ENCODE measurements at places on chromosomes 1 and 21.

DNA sequence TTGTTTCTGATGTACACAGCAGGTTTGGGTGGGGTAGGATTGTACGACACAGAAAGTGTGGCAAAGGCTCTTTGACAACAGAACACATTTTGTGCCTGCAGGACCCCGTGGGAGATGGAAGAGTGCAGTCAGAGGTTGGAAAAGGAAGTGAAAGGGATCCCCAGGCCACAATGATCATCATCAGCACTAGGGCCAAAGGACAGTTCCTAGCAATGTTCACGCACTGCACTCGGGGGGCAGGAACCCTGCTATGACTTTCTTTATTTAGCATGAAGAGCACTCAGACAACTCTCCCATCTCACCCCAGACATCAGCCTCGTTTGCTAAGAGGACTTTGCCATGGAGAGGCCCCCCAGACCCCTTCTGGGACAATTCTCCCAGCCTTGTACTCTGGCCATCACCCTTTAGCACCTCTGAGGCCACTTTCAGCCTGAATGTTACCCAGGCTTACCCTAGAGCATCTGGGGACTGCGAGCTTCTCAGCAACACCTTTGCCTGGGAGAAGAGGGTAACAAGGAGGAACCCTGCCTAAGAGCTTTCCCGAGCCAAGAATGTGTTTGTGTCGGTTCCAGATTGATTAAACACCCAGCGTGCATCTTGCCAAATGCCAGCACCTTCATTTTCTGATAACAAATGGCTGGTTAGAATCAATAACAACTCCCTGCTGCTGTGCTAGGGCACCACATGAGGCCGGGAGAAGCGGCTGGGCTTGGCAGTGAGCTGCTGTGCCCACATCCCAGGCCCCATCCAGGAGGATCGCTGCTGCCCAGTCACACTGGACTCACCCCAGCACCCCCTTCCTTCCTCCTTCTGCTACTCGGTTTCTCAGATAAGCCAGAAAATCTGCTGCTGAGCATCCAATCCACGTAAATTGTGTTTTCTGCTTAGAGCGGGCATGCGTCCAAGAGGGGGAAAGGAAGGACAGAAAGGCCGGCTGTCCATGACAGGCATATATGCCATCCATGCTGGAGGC is 633.1 kb downstream of the AJAP1 start:
- DNase-seq, result no peak

- DNase-seq, result no peak
Measured at GRCh38 chr1:226201029-226201593, 14.6 kb upstream of the ACBD3 start.

- DNase-seq, result no peak
Measured at GRCh38 chr1:200694738-200695137, 25.0 kb upstream of the DDX59 start.

- DNase-seq, result no peak
Measured at GRCh38 chr1:212513586-212513985, 80.9 kb downstream of the NENF start.

DNA sequence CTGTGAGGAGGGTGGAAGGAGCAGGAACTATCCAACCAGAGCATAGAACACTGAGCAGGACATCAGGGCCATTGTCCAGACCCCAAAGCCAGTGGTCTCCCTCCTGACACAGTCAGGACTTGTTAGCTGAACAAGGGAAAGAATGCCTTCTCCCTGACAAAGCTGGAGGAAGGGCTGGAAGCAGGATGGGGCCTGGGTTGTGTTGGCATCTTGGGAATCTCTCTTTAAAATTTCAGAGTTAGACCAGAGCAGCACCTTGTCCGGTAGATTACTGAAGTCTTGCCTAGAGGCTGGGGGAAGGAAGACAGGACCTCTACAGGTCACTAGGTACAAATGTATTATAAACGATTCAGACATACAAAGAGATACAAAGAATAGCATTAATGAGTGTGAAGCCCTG is 35.0 kb upstream of the ATP2B4 start:
- no peak for DNase-seq

DNA sequence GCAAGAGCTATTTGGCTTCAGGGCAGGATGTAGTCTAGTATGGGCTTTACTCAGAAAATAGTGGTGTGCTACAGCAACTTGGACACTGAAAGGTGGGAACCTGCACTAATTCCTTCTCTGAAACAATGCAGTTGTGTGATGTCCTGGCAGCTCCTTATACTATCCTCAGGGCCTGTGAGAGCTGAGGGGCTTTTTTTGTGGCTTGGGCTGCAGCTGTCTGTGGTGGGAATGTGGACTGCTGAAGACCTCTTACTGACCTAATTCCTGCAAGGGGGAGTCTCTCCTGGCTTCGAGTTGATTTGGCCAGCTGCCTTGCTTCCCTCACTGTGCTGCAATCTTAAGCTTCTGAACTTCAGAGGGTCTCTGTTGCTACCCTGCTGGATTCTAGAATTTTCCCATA is 22.3 kb upstream of the CHODL start:
- DNase-seq, result no peak

DNA sequence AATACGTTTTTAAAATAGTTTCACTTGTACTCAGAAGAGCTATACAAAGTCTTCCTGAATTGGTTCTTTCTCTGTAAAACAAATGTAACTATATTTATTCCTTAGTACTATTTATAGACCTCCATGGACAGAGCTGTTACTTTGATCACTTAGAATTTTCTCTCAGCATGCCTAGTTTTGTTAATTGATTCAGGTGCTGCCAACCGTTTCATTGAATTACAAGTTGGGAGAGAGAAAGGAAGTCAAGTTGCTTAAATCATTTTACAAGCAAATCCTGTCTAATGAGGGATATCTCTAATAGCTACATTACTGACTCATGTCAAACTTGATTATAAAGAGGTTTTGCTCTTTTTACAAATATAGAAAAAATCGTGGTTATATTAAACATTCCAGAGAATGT is 241.0 kb downstream of the FMN2 start:
- DNase-seq, result no peak

DNA sequence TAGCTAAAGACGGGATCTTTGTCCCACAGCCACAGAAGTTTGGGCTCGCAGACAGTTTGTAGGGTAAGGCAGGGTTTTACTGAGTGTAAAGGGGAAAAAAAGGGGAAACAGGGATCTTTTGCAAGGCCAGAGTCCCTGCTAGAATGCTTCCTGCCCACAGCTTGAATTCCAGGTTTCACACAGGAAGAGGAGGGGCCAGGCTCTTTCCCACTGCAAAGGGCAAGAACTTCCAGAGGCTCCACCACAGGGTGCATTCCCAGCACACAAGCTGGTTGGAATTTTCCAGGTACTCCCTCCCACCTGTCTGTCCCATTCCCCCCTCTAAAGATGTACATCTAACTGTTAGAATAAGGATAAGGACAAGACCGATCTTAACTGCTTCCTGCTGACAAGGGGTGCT is 1126.9 kb downstream of the KCNT2 start:
- no peak for DNase-seq

All from naive thymus-derived CD8-positive, alpha-beta T cell (primary cell).